ENCODE measurements at places on chromosomes 4 and X.

DNA sequence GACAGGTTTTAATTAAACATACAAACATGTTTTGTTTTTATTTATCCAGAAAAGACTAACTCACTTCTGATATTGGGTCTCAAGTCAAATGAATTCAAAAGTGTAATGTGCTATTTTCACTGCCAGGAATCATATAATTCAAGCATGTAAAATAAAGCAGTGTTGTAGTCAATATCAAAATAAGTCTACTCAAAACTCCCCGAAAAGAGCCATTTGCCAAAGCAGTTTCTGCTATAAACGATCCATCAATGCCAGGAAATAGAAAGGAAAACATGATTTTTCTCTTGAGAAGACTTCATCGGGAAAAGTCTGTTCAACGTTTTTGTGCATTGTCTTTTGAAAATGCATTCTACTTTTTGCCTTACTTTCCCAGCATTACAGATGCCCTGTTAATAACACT is 633.3 kb downstream of the FAT4 start:
- no peak for DNase-seq
- no peaks in the 10 kb centered on the region for H3K36me3 ChIP-seq
- H3K27ac ChIP-seq, result no peak overlapping the region
- no peak overlapping the region for H3K4me3 ChIP-seq
- no peaks in the 10 kb centered on the region for H3K4me1 ChIP-seq

DNA sequence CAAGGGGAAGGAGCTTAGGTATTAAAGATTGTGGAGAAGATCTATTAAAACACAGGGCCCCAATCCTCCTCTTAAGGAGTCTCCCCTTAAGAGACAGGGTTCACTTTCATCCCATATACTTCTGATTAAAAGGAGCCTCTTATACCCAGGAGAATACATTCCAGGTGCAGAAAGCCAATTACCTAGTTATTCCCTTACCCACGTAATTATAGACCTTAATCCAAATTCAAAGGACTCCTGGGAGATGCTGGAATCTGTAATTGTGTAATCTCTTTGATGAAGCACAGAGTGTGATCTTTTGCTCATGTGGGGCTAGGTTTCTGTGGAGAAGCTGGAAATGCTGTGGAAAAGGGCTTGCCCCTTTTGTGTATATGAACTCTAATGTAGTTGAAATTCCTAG is 1.4 kb upstream of the SEC24B start:
- peaks cover 34% of the 10 kb centered on the region for H3K4me1 ChIP-seq
- H3K27me3 ChIP-seq, result no peaks in the 10 kb centered on the region
- DNase-seq, result no peak
- H3K36me3 ChIP-seq, result peaks cover 2% of the 10 kb centered on the region
- no peak overlapping the region for H3K4me3 ChIP-seq

DNA sequence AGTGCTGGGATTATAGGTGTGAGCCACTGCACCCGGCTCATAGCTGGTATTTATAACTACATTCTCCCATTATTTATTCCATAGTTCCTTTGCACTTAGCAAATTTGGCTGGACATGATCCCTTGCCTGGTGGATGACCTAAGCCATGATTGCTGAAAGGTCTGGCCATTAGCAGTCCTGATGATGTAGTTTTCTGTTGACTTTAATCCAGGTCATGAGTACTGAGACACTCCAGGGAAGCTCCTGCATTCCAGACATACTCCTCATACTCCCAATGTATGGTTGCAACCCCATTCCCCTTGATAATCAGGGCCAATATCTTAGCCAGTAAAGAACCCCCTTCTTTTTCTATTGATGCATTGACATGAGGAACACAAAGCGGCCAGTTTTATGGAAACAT is 24.4 kb upstream of the MGST2 start:
- H3K4me3 ChIP-seq, result no peak overlapping the region
- no peak for DNase-seq
- no peaks in the 10 kb centered on the region for H3K4me1 ChIP-seq
- no peak overlapping the region for H3K27ac ChIP-seq
- peaks cover 3% of the 10 kb centered on the region for H3K36me3 ChIP-seq

- peak overlapping the region; percentile 18 for H3K4me3 ChIP-seq
- DNase-seq, result no peak
- peaks cover 63% of the 10 kb centered on the region for H3K4me1 ChIP-seq
- H3K36me3 ChIP-seq, result peaks cover 30% of the 10 kb centered on the region
- H3K27ac ChIP-seq, result peak overlapping the region; percentile 54
- no peaks in the 10 kb centered on the region for H3K27me3 ChIP-seq
Observed at GRCh38 chr4:184818216-184818564, 7.6 kb downstream of the ACSL1 start.

DNA sequence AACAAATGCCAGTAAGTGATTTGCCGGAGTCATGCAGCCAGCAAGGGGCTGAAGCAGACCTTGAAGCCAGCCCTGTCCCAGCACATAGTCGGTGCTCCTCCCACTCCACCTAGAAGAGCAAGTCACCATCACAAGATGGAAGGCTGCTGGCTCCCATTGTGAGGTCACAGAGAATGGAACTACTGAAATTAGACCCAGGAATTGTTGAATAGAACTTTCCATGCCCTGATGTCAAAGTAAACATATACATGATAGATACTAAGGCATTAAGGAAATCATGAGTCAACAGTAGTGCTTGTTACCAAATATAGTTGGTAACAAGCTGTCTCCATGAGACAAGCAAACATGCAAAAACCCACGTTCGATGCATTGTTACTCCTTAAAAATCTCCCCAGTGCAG is 177.1 kb upstream of the MID1 start:
- no peaks in the 10 kb centered on the region for H3K36me3 ChIP-seq
- no peaks in the 10 kb centered on the region for H3K4me1 ChIP-seq
- no peak overlapping the region for H3K4me3 ChIP-seq
- H3K27me3 ChIP-seq, result no peaks in the 10 kb centered on the region
- H3K27ac ChIP-seq, result no peak overlapping the region

DNA sequence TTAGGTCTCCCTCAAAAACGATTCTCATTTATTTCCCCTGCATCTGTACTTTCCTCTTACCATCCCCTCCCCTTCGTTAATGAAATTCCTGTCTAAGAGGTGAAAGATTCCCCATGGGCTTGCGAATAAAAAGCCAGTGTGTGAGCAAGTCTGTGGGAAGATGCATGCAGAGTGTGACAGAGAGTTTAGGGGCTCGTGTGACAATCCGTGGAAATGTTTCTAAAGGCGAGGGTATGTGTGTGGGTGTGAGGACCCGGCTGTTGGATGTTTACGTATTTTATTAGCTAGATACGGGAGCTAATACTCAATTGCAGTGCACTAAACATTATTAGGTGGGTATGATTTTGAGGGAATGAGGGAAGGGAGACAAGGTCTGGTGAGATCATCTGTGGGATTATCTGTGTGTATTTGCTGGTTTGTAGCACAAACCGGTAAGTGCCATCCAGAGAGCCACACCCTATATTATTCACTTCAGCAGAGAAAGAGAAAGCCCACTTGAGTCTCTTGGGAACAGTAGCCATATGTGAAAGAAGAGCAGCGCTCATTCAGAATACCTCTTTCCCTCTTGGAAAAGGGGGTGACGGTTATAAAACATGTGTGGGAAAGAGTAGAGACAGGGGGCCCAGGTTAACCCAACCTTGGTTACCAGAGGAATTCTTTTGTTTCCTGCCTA is 893 bp upstream of the HOPX start:
- peak overlapping the region; percentile 6 for H3K4me3 ChIP-seq
- H3K27me3 ChIP-seq, result peaks cover 5% of the 10 kb centered on the region
- peak overlapping the region; percentile 32 for H3K27ac ChIP-seq
- peaks cover 20% of the 10 kb centered on the region for H3K4me1 ChIP-seq
- H3K36me3 ChIP-seq, result no peaks in the 10 kb centered on the region

GRCh38 chrX:136816975-136817374 is 36.2 kb upstream of the ARHGEF6 start:
- no peaks in the 10 kb centered on the region for H3K36me3 ChIP-seq
- no peak for DNase-seq
- H3K27me3 ChIP-seq, result no peaks in the 10 kb centered on the region

- no peak overlapping the region for H3K27ac ChIP-seq
- no peak for DNase-seq
- H3K36me3 ChIP-seq, result no peaks in the 10 kb centered on the region
- no peaks in the 10 kb centered on the region for H3K4me1 ChIP-seq
- peaks cover 4% of the 10 kb centered on the region for H3K27me3 ChIP-seq
Observed at GRCh38 chr4:47413521-47413920, 50.0 kb downstream of the COMMD8 start.

DNA sequence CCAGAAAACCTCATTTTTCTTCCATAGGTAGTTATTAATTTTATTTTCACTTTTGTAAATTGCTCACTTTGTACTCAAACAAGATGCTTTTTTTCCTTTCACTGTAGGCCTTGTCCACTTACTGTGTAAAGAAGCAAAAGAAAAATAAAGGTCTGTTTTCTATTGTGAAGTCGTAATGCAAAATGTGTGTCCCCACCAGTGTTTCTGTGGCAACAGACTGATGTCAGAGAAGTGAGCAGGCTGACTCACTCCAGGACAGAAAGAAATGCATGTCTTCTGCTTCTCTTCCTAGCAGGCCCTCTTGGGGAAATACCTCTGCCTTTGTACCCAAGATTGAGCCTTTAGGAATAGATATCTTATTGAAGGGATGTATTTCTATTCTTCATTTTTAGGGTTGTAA is 30.3 kb downstream of the INPP4B start:
- H3K27ac ChIP-seq, result no peak overlapping the region
- no peak for DNase-seq
- H3K4me1 ChIP-seq, result peaks cover 8% of the 10 kb centered on the region
- H3K27me3 ChIP-seq, result no peaks in the 10 kb centered on the region
- no peak overlapping the region for H3K4me3 ChIP-seq
- H3K36me3 ChIP-seq, result no peaks in the 10 kb centered on the region

DNA sequence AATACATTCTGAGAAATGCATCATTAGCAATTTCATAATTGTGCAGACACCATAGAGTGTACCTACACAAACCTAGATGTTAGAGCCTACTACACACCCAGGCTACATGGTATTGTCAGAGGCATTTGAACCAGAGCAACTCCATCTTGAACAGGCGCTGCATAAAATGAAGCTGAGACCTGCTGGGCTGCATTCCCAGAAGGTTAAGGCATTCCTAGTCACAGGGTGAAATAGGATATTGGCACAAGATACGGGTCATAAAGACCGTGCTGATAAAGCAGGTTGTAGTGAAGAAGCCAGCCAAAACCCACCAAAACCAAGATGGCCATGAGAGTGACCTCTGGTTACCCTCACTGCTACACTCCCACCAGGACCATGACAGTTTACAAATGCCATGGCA is 116.4 kb downstream of the LARP7 start:
- no peak overlapping the region for H3K27ac ChIP-seq
- peaks cover 32% of the 10 kb centered on the region for H3K27me3 ChIP-seq
- H3K36me3 ChIP-seq, result no peaks in the 10 kb centered on the region
- H3K4me1 ChIP-seq, result no peaks in the 10 kb centered on the region

DNA sequence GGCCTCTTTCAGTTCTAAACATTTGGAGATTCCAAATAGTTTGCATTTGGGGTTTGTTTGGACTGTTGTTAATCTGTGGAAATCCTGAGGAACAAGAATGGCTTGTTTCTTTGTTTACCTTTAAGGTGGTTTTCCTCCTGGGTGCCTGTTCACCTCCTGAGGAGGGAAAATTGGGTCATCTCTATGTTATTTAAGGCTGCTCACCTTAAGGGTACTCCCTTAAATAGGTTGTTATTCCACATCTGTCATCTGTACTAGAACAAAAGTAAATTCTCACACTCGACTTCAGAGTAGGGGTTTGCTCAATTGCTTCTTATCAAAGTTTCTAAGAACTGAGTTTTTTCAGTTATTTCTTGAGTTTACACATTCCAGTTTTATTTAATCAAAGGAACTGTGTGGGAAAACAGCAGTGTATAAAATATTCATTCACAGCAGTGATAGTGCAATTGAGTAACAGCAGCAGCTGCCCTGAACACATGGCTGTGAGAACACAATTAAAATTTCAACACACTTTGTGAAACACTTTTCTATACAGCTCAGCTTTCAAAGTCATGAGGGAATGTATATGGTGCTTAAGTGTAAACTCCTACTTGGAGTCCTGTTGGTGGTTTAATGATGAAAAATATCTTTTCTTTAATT is 238.5 kb upstream of the PGRMC2 start:
- H3K4me1 ChIP-seq, result peaks cover 29% of the 10 kb centered on the region
- no peaks in the 10 kb centered on the region for H3K36me3 ChIP-seq
- no peak for DNase-seq

DNA sequence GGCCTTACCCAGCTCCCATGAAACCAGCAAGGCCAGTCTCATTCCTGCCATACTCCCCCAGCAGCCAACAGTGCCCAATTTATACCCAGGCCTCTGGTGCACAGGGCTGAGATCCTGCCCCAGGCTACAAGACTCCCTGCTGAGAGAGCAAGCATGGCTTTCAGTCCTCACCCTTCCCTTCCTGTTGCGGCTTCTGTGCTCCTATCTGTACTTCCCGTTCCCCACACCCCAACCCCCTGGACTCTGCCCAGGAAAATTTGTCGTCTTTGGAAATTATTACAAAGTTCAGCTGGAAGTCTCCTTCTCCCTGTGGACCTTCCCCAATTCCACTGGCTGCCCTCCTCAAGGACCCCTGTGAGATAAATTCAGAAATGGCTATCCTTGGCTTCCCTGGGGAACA is 84.1 kb upstream of the GK2 start:
- no peak for DNase-seq
- no peak overlapping the region for H3K27ac ChIP-seq
- no peaks in the 10 kb centered on the region for H3K27me3 ChIP-seq
- H3K36me3 ChIP-seq, result no peaks in the 10 kb centered on the region

GRCh38 chrX:128165884-128166408 is 113.7 kb upstream of the ACTRT1 start:
- no peaks in the 10 kb centered on the region for H3K36me3 ChIP-seq
- no peaks in the 10 kb centered on the region for H3K27me3 ChIP-seq
- no peak overlapping the region for H3K4me3 ChIP-seq
- H3K27ac ChIP-seq, result no peak overlapping the region
- H3K4me1 ChIP-seq, result no peaks in the 10 kb centered on the region

Data from stimulated activated naive B cell treated with anti-CD40 and anti-IgM and Interleukin-4, amounts not matched to agents 10 μg/mL and 1 μg/mL and 100 μg/mL, for 72 hours (primary cell).